ENCODE measurements at places on chromosomes 1 and 21.

- no peak for DNase-seq
Measured at GRCh38 chr1:37701051-37701450, 8.7 kb downstream of the CDCA8 start.

DNA sequence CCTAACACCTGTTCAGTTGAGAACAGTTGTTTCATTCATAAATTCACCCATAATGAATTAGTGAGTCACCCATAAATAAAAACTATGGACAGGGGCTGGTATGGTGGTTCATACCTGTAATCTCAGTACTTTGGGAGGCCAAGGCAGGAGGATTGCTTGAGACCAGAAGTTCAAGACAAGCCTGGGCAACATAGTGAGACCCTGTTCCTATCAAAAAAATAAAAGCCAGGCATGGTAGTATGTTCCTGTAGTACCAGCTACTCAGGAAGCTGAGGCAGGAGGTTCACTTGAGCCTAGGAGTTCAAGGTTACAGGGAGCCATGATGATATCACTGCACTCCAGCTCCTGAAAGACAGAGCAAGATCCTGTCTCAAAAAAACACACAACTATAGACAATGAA is 79.0 kb downstream of the GTF2B start:
- DNase-seq = no peak

DNA sequence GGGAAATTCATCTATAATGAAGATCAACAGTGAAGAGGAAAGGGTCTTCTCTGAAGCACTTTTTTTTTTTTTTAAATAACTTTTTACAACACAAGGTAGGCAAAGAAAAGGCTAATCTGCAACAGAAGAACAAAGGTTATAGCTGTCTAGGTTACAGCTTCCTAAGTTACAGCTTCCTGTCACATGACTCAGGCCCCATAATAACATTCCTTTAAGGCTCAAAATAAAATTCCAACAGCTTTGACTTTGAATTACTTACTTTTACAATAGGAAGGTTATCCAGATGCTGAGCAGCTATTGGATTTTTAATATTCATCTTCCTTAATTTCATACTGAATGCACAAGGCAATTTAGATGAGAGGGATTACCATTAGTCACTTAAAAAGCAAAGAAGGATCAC is 40.4 kb upstream of the TMEM61 start:
- DNase-seq = no peak

GRCh38 chr1:27102134-27102706 is 52.7 kb downstream of the SLC9A1 start:
- DNase-seq = no peak

DNA sequence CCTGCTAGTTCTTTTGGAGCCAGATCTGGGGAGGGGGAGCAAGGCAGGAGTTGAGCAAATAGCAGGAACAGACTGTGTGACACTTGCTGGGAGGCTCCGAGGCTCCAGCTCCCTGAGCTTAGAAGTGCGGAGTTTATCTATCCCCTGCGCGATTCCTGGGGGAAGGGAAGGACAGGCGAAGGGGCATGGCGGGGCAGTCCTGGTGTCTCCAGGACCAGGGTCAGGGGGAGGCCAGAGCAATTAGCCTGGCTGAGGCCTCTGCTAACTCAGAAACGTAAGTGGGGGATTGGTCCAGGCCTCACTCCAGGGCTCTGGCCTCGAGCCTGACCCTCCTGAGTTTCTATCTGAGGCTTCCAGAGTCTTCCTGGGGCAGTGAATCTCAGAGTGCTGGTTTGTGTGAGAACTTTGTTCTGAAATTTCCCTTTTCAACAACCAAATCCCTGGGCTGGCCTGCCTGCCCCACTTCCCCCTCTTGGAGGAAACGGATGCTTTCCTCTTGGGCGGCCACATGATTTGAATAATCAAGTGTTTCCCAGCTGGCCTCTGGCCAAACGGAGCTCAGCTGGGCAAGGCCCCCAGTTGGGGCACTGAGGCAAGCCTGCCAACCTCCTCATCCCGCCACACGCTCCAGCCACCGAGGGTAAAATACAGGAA is 15.6 kb downstream of the ALPL start:
- DNase-seq = peak; percentile 78

DNA sequence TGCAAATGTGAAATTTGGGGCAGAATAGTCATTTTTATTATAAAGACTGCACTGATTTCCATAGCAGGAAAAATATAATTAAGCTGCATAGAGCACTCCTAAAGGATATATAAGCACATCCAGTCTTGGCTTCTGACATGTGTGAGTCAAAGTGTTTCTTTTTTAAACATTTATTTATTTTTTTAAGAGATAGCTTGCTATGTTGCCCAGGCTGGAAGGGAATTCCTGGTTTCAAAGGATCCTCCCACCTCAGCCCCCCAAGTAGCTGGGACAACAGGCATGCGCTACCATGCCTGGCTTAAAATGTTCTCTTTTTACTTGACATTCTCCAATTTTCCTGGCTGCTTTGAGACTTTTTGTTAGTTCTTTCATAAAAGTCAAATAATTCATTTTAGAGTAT is 126.1 kb downstream of the HMCN1 start:
- DNase-seq = no peak

GRCh38 chr1:36941316-36941978 is 92.9 kb downstream of the GRIK3 start:
- no peak for DNase-seq

DNA sequence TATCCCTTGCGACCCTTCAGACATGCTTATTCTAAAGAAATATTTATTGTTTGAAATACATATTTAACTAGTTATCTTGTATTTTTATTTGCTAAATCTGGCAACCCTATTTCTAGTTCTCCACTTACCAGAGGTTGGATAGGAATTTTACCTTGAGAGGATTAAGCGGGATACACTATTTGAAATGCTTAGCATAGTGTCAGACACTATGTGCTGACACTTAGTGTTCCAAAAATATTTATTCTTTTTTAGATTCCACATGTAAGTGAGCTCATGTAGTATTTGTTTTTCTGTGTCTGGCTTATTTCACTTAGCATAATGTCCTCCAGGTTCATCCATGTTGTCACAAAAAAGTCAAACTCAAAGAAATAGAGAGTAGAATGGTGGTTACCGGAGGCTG is 78.7 kb downstream of the NTMT2 start:
- DNase-seq = no peak

DNA sequence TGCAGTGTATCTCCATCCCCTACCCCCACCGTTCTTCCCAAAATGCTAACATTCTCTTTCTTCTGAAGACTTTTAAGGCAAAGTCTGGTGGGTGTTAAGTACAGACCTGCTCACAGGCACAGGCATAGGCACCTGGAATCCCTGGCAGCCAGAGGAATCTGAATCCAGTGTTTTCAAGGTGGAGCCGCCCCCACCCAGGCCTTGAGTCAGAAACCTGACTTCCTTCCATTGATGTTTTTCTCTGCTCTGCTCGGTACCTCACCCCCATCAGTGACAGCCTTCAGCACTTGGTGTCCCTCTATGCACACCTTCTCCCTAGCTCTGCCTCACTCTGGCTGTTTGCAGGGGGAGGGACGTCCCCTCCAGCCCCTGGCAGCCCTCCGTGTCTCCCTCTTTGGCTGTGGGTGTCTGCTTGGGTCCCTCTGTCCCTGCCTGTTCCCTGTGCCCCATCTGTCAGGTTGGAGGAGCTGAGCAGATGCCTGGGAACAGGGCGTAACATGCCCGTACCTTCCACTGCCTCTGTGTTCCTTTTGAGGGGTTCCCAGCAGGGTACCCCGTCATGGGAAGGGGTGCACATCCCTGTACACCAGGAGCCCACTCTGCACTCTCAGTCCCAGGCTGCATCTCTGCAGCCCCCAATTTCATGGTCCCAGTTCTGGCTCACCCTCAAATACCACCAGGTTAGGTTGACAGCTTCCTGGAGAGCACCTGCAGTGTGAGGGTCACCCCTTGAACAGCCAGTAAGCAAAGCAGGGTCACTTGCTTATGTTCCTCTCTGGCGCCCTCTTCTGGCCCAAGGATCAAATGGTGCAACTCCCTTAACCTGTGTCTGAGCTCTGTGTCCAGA is 6.7 kb downstream of the NCDN start:
- peak; percentile 79 for DNase-seq

DNA sequence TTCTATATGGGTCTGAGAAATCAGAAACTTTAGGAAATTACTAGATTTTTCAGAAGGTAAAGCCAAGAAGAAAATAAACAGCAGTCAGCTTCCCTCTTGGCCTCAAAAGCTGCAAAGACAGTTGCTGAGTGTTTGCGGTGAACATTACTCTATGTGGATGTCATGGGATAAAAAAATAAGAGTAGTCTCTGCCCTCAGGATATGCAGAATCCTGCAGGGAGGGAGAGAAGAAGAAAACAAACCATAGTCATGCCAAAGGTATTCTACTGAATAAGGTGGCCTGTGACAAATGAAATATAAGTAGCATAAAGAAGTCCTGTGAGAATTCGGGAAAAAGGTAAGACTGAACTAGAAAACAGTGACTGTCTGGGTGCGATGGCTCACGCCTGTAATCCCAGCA is 19.0 kb downstream of the YARS1 start:
- DNase-seq = no peak

DNA sequence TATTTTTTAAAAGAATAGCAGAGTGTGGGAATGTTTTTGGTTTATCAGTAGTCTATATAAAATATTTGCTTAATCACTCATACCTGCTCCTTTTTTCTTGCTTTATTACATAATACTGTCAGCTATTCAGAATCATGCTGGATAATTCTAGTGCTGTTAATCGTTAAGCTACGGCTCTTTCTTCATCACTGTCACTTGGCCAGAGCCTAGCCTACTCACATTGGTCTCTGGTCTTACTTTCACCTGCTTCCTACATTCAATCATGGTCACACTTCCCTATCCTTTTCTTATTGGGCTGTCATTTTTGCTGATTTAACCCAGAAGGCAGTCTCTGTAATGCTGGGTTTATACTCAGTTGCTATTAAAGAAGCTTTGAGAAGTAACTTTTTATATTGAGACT is 2.5 kb downstream of the KLHL20 start:
- no peak for DNase-seq

- DNase-seq = no peak
Measured at GRCh38 chr1:226739696-226740065, 599 bp upstream of the ITPKB start.

- no peak for DNase-seq
Measured at GRCh38 chr21:25422610-25423608, 184.4 kb downstream of the MRPL39 start.

GRCh38 chr1:65067491-65068201 is 80.4 kb upstream of the AK4 start:
- peak; percentile 83 for DNase-seq

DNA sequence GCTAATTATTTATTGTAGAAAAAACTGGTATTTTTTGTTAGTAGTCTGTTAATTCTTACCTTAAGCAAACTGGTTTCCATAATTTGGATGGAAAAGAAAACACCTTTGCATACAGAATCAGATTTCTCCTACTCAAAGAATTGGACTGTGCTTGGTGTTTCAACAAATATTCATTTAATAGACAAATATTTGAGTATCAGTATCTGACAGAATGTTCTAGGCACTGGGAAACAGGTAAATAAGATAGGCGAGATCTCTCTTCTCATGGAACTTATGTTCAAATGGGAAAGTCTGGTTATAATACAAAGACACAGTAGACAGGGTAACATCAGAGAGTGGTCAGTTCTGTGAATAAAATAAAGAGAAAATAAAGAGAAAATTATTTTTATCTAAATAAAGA is 119.9 kb downstream of the NOS1AP start:
- no peak for DNase-seq

- DNase-seq = no peak
Measured at GRCh38 chr1:157369808-157370521, 182.3 kb downstream of the FCRL5 start.

- no peak for DNase-seq
Measured at GRCh38 chr1:8294170-8294697, 23.7 kb upstream of the SLC45A1 start.

DNA sequence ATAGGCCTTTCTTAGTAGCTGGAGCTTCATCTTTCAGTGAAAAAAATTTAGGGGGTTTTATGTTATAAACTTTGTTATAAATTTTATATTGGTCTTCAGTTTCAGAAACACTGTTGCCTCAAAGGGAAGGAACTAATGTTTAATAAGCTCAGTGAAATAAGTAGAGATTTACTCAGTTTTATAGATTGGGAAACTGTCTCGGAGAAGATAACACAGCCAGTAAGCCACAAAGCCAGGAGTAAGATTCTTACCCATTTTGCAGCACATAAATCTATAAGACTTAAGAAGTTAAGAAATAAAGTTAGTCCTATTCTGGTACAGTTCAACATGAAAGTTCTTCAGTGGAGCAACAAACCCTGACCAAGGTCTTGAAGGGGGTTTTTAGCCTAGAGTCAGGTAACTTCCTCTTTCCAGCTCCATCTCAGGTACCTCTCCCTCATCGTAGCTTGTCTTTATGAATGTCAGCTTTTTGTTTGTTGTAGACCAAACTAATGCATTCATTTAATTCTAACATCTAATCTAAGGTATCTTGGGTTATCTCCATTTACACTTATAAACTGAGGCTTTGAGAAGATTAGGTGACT is 3.3 kb downstream of the KPNA6 start:
- no peak for DNase-seq

GRCh38 chr1:165695031-165695430 is 3.3 kb downstream of the ALDH9A1 start:
- DNase-seq = no peak

DNA sequence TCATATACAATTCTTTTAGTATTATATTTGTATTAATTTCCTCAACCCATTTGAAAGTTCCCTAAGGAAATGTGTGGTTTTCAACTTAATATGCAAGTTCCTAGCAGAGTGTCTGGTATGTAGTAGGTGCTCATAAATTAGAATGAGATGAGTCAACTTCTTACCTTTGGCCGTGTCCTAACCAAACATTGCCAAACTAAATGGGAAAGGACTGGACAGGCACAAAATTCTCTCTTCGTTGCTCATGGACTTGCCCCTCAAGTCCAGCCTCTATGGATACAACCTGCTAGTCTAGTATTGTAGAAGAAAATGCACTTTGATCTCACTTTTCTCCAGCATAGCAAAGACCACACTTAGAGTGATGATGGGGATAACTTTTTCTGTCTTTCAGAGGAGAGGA is 11.6 kb upstream of the MRPS14 start:
- no peak for DNase-seq

DNA sequence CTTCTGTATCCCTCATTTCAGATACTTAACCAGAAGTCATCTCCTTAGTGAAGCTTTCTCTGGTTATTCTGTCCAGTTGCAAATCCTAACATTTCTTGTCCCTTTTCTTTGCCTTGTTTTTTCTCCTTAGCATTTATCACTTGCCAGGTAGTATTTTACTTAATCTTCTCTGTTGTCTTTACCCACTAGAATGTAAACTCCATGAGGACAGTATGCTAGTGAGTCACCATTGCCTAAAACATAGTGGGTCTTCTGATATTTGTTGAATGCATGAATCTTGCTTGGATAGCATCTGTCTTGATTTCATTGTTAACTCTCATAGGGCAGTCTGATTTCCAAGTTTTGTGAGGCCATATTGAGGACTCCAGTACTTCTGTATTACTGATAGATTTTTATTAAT is 9.6 kb downstream of the CAPZA1 start:
- DNase-seq = no peak

All from upper lobe of right lung (tissue), 1 donor.